ENCODE measurements at places on chromosomes 13 and 19. TPM values are rescaled to one million over a fixed set of nuclear protein-coding genes. Genes with fewer than 3 reads are reported as not detected.

The CEACAM8 gene
- total RNA-seq: 0.96 TPM

The OR10H1 gene
- total RNA-seq: 2.6 TPM

The ZNF792 gene
- 6.3 TPM for total RNA-seq

The TEKTIP1 gene
- not detected for total RNA-seq

The FOSB gene
- 357 TPM for total RNA-seq

The ZFP28 gene
- 23.4 TPM for total RNA-seq

The POU2F2 gene
- total RNA-seq: 2.9 TPM

DNA sequence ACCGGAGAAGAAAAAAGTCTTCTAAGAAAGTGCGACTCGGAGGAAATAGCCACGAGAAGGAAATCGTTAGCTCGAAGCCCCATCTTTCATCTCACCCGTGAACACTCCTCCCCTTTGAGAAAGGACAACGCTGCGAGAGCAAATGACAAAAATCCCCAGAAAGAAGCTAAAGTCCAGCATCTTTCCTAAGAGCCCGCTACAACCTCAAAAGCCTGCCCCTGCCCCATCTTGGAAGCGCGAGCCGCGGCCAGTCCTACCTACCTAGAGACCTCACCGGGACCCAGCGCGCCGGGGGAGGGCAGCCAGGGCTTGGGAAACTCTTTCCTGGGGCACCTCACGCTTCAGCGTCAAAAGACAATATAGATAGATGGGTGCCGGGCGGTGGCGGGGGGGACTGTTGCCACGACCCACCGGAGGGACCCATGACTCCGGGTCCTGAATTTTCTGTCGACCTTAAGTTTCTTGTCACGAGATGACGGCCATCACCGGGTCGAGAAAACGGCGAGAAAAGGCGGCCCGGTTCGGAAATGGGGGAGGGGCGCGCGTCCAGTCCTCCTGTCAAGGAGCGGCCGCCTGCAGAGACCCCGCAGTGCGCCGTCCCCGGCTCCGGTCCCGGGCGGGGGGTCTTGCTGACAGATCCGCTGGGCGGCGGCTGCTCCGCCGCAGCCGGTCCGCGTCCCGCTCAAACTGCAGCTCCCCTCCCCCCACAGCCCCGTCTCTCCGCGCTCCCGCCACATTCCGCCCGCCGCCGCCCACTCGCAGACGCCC, 65.9 kb downstream of the KCNRG start:
- DNase-seq: peak; percentile 55

- no peak for DNase-seq
Measured at GRCh38 chr13:101382701-101383100, 33.6 kb downstream of the NALCN start.

Measured in umbilical cord (tissue), 2 donors.